ENCODE measurements at places on chromosomes 5 and 9.

GRCh38 chr9:135255033-135255840 is 167.8 kb downstream of the OLFM1 start:
- no peak for DNase-seq

DNA sequence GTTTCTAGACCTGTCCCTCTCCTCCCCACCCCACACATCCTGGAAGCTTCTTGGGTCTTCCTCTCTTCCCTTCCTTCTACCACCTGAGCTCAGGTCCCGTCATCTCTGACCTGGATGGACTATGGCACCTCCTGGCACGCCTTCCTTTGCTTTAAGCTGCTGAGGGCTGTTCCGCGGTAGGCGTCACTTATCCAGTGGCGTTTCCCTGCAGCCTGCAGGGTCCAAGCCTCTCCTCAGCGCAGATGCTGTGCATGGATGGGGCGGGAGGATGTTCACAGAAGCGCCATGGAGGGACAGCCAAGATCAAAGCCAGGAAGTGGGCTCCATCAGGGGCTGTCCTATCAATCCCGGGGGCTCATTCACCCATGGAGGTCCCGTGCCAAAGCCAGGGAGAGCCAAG is 23.8 kb upstream of the CNOT6 start:
- no peak for DNase-seq

GRCh38 chr5:133814152-133814551 is 154.3 kb downstream of the C5orf15 start:
- DNase-seq, result no peak

DNA sequence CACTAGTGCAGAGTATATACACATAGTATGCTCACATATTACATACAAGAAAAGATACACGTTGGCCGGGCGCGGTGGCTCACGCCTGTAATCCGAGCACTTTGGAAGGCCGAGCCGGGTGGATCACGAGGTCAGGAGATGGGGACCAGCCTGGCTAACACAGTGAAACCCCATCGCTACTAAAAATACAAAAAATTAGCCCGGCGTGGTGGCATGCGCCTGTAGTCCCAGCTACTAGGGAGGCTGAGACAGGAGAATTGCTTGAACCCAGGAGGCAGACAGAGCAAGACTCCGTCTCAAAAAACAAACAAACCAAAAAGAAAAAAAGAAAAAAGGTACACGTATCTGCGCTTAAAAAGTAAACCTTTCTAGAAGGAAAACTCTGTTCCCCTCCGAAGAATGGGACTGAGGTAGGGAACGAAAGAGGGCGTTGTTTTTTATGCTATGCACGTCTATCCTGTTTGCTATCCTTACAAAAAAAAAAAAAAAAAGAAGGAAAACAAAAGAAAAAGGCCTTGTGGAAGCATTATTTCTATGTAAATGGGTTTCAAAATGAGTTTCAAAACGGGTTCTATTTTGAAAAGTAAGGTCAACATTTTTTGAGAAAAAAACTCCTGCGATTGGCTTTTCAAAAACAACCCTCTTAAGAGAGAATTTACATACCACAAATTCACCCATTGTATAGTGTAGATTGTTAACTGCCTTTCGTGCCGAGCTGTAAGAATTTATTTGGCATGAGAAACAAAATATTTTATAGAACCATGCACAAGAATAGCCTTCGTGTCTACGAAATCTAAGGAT is 1.2 kb downstream of the AK3 start:
- DNase-seq, result no peak

- DNase-seq, result peak; percentile 45
Observed at GRCh38 chr9:34546834-34547827, 24.3 kb upstream of the ENHO start.

DNA sequence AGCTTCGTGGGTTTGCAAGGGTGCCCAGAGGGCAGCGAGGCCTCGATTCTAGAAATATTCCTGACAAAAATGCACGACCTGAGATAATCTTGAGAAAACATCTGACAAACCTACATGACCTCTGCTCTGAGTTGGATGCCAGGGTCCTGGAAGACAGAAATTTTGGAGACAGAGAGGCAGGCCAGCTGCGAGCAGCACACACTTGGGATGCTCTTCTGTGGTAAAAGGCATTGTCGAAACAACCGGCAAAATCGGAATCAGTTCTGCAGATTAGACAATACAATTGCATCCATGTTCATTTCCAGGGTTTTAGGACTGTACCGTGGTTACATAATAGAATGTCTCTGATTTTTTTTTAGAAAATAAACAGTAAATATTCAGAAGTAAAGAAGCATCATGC is 74.2 kb downstream of the GADD45G start:
- no peak for DNase-seq

GRCh38 chr5:89374144-89374784 is 491.3 kb upstream of the MEF2C start:
- DNase-seq, result no peak

- DNase-seq, result no peak
Observed at GRCh38 chr9:23581931-23582330, 244.1 kb downstream of the ELAVL2 start.

DNA sequence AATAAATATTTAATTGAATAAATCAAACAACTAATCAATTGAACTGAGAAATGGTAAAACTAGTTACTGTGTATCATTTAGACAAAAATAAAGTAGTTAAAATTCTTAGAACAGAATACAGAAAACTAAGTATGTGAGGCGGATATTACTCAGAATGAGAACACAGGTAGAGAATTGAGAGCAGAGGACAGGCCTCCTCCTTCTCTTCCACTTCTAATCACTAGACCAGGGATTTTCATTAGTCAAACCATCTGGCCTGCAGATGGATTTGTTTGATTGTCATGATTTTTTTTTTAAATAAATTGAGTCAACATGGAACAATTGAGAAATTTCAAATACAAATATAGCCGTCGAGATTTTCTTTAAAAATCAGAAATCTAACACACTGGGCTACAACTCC is 198.6 kb upstream of the HMHB1 start:
- no peak for DNase-seq

GRCh38 chr5:10303699-10304170 is 4.0 kb downstream of the CMBL start:
- DNase-seq, result no peak

DNA sequence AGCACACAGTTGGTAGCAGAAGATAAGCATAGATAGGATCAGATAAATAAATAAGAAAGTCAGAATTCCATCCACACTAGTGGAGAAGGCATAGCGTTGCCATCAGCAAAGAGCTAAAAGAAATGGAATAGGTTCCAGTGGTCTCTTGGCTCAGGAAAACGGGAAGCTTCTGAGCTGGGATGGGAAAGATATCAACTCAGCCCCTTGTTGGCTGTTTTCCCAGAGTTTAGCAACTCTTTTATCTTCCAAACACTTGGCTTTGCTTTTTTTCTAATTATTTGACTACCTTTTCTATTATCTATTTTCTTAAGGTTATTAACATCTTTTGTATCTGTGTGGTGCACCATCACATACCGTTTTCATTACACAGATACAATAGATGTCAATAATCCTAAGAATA is 445.7 kb upstream of the TRPC7 start:
- no peak for DNase-seq

GRCh38 chr9:126298063-126298801 is 28.4 kb upstream of the MVB12B start:
- no peak for DNase-seq

GRCh38 chr5:142479854-142480519 is 155.2 kb upstream of the SPRY4 start:
- DNase-seq, result no peak

GRCh38 chr9:14238518-14238917 is 75.4 kb downstream of the NFIB start:
- no peak for DNase-seq

DNA sequence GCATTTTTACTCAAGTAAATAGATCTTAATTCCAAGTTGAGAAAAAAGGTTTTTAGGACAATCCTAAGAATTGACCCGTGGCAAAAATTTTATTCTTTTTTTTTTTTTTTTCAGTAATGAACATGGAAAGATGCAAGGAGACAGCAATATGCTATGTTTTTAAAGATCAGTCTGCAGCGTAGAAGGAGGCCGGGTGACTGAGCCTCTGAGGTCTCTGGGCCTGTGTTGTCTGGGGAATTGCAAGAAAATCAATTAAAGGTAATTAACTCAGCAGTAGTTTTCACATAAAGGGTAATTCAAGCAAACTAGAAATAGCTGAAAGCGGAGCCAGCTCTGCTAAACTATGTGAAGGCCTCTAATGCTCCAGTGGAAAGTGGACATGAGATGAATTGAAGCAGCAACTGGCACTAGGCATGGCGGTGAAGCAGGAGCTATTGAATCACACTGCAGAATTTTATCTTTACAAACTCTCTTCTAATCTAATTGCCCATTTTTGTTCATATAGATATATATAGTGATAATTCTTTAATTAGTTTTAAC is 285.2 kb upstream of the ITGA1 start:
- DNase-seq, result no peak

Measured in CD4-positive, alpha-beta T cell treated with Interleukin-10 for 1 hour (primary cell).